Suprapubic skin (tissue), 4 donors: ENCODE measurements at places on chromosomes 2 and 18.

- DNase-seq, result no peak
Measured at GRCh38 chr18:42053188-42053781, 98.3 kb downstream of the PIK3C3 start.

DNA sequence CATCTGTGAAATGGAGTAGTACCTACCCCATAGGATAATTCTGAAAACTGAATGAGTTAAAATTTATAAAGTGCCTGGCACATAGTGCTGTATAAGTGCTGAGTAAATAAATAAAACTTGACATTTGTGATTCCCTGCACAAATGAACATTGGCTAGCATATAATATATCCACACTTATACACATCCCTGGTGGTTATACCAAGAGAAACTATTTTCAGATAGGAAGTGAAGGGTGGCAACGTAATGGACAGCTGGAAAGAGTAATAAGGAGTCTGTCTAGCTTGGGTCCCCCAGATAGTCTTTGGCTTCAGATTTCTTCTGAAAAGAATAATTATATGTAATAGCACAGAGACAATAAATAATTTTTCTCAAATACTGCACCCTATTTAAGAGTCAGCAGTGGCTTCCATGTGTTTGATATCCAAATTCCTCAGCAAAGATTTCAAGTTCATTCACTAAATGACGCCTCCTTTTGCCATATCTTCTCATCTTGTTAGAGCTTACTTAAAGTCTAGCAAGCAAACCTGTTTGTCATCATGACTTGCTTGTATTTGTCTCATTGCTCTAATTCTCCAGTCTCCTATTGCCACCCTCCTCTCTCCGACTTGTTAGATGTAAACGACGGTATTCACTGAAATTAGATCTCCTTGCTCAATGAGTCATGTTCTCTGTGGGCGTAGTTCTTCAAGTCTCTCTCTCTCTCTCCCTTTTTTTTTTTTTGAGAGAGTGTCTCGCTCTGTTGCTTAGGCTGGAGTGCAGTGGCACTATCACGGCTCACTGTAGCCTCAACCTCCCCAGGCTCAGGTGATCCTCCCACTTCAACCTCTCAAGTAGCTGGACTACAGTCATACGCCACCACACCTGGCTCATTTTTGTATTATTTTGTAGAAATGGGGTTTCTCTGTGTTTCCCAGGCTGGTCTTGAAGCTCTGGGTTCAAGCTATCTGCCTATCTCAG is 8.7 kb upstream of the ADGRF3 start:
- DNase-seq, result no peak

- no peak for DNase-seq
Measured at GRCh38 chr2:218378053-218378452, 4.0 kb upstream of the SLC11A1 start.

- no peak for DNase-seq
Measured at GRCh38 chr18:41150316-41150715, 804.7 kb upstream of the PIK3C3 start.

DNA sequence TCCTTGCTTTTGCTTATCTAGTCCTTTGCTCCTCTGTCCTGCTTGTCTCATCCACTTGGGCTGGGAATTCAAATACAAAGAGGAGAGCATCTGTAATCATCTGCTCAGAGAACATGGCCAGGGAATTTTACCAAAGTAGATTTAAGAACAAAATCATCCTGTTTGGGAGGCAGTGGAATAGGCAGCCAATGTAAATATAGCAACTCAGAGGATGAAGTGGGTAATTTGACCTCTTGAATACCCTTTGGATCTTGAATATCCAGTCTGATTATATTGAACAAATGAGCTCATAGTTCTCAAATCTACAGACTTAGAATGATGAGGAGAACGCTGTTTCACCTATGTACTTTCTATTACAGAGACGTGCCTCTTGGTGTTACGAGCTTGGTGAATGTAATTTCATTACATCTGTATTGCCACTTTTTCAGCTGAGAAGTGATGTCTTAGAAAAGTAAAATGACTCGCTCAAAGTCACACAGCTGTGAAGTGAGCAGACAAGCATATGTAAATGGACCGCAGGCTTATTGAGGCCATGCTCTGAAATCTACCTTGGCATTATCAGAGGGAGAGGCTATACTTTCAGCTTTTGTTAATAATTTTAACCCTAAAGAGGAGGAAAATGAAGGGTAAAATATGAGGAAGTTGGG is 266.3 kb downstream of the MTX2 start:
- no peak for DNase-seq

GRCh38 chr2:169778446-169778845 is 20.2 kb upstream of the SSB start:
- DNase-seq, result no peak

DNA sequence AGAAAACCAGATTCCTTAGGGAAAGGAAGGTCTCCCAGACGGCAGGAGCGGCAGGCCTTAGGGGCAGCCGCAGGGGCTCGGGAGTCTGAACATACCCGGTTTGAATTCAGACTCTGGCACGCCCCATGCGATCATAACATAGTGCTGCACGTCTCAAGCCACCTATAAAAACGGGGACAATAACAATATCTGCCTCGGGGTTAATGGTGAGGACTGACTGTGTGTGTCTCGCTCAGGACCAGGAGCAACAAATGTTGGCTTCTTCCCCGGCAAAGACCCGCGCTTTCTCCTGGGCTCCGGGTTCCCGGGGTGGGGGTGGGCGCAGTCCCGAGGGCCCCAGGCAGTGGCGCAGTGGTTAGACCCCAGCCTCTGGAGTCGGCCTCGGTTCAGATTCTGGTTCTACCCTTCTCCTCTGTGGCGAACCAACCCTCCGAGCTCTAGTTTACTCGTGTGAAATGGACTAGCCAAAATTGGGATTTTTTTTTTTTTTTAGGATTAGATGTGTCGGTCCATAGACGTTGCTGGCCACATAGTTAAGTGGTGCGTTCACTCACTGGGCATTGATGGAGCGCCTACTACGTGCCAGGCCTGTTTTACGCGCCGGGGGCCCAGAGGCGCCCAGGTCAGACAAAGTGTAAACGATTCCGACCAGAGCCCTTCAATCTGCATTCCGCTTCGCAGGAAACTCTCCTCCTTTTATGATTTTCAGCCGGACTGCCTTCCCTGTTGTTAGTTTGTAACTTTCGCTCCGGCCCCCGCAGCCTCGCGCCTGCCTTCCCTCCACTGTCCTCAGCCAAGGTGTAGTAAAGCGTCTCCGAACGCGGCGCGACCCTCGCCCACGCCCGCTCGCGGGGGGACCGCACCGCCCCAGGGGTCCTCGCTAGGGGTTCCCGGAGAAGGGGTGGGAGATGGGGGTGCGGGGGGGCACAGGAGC is 820 bp upstream of the SH3BP4 start:
- DNase-seq, result no peak

DNA sequence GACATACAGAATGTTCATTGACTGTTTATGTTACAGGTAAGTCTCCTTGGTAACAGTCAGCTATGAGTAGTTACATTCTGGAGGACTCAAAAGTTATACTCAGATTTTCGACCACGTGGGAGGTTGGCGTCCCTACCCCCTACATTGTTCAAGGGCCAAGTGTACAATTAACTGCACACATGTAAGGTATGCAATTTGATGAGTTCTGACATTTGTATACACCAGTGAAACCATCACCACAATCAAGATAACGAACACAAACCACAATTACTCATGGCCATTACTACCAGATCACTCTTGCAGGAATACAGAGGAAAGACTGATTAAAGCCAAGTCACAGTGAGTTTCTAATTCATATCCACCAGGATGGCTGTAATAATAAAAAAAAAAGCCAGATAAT is 39.6 kb upstream of the LDLRAD4 start:
- no peak for DNase-seq

GRCh38 chr2:136243638-136244535 is 125.9 kb upstream of the CXCR4 start:
- DNase-seq, result no peak

DNA sequence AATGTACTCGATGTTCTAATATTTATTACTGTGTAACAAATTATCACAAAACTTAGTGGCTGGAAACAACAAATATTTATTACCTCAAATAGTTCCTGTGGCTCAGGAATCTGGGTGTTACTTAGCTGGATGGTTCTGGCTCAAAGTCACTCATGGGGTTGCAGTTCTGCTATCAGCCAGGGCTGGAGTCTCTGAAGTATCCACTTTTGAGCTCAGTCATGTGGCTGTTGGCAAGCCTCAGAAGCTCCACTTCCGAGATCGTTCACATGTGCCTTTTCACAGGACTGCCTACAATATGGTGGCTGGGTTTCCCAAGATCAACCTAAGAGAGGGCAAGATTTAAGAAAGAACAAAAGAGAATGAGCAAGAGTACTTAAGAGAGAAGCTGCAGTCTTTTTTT is 19.4 kb upstream of the UBE2E3 start:
- DNase-seq, result no peak

GRCh38 chr2:42424033-42424432 is 63.0 kb upstream of the COX7A2L start:
- DNase-seq, result no peak
